ENCODE measurements at places on chromosomes 2 and 18.

- DNase-seq: peak; percentile 48
These were observed 506 bp downstream of the BMPR2 start for GRCh38 chr2:202376460-202377206.

DNA sequence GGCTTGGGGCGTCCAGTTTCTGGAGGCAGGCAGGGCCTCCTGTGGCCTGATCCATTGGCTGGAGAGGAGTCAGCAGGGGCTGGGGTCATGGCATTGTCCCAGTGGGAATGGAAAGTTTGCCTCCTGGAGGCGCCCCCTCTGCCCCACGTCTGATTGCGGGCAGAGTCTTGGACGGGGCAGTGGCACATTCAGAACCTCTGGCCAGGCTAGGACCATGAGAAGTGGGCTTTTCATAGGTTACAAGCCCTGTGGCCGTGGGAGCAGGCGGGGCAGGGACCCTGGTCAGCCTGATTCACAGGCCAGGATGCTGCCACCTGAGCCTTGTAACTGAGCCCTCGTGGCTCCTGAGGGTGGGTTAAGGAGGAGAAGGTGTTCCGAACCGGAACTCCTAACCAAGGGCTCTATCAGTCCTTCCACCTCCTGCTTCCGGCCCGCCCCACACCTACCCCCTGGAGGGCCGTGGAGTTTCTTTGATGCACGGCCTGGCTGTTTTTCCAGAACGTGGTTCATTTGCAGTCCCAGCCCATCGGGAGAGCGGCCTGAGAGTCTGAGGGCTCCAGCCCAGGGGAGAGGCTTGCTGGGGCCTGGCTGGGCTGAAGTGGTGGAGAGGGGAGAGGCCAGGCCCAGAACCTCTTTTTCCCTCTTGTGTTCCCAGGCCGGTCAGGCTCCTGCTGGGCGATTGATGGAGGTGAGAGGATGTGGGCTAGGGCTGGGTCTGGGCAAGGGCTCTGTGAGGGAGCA is 43.9 kb upstream of the PLB1 start:
- DNase-seq: no peak

DNA sequence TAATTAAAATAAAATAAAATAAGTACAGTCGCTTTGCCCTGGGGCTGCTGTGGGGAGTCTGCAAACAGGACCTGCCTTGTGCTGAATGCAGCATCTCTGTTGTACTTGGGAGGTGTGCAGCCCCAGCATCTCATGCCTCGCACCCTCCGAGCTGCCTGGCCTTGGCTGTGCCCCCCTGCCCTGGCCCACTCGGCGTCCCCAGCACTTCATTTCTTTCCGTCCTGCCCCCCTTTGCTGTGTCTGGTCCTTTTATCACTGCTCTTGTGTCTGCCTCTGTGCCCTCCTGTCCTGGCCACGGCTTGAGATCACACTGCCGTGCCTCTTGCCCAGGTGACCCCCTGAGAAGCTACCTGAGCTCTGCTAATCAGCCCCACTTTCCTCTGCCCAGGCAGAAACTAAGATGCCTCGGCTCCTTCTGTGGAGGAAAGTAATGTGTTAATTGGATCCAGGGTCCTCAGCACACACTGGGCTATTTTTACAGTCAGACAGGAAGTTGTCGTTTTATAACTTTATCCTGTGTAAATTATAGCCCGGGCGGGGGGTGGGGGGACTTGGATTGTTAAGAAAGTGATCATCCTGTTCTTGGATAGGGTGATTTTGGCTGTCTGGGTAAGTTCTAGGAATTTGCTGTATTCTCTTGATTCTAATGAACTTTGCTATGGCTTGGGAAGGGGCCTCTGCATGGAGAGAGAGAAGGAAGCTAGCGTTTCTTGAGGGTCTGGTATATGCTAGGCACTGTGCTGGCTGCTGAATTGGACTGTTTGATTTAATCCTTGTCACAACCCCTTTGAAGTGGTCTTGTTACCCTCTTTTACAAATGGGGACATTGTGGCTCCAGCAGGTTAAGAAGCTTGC is 69.4 kb downstream of the AGAP1 start:
- no peak for DNase-seq

DNA sequence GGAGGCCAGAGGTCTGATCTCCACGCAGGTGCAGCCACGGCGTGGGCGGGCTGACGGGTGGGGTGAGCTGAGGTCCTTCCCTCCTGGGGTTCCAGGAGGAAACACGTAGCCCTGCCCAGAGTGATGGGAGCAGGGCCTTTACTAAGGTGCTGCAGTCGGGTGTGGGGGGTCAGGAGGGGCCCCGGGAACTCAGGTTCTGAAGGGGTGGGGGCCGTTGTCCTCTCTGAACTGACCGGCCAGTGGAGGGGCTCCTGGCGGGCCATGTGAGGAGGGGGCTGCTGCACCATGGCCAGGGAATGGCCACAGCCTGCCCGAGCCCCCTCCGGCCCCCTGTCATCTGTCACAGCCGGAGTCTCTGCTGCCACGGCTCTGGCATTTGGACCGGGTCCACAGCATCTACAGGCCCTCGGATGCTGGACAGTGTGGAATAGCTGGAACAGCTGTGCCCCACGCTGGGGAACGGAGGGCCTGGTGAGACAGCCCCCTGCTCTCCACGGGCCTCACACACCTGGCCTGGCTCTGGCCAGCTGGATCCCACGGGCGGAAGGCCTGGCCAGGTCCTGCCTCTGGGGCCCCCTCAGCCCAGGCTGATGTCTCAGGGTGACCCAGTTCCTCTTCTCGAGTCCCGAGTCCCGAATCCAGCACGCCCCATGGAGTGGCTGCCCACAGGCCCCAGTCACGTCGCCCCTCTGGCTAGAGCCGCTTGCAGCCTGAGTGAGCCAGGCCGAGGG is 145.6 kb upstream of the GPC1 start:
- no peak for DNase-seq

GRCh38 chr2:7019191-7019590 is 102.0 kb downstream of the RNF144A start:
- DNase-seq: no peak

GRCh38 chr2:217939629-217940245 is 63.1 kb downstream of the TNS1 start:
- DNase-seq: no peak
